ENCODE measurements at places on chromosomes 2 and 18.
A peak's percentile ranks its signal among the peaks of the same experiment; 100 is the strongest.

GRCh38 chr2:181411105-181411849 is 45.9 kb upstream of the ITGA4 start:
- DNase-seq: no peak

GRCh38 chr2:8255448-8255800 is 426.4 kb upstream of the ID2 start:
- DNase-seq: no peak

- DNase-seq: no peak
Observed at GRCh38 chr2:105521616-105522015, 122.8 kb upstream of the FHL2 start.

- no peak for DNase-seq
Observed at GRCh38 chr2:185274718-185275484, 463.7 kb upstream of the FSIP2 start.

- no peak for DNase-seq
Observed at GRCh38 chr2:109331896-109332848, 203.2 kb downstream of the SH3RF3 start.

- no peak for DNase-seq
Observed at GRCh38 chr18:35426786-35427185, 49.6 kb upstream of the ZNF396 start.

GRCh38 chr2:23387221-23387550 is 2.2 kb downstream of the KLHL29 start:
- DNase-seq: no peak

- DNase-seq: no peak
Observed at GRCh38 chr2:74806920-74807319, 27.0 kb upstream of the HK2 start.

DNA sequence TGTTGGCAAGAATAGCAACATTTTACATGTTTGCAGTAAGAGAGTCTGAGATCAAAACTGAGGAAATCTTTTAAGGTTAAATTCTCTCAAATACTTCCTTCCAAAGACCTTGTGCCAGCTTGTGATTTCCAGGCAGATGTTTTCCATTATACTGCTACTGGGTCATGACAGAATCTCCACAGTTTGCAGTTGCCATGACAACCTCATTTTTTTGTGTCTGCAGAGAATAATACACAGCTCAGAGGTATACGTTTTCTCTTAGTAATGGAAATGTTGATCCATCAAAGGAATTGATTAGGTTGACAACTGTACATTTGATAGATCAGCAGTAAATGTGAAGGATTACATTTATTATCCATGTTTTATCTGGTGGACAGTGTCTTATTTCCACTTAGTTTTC is 29.1 kb upstream of the CSRNP3 start:
- no peak for DNase-seq

GRCh38 chr2:134227666-134228065 is 26.2 kb upstream of the MGAT5 start:
- DNase-seq: no peak

DNA sequence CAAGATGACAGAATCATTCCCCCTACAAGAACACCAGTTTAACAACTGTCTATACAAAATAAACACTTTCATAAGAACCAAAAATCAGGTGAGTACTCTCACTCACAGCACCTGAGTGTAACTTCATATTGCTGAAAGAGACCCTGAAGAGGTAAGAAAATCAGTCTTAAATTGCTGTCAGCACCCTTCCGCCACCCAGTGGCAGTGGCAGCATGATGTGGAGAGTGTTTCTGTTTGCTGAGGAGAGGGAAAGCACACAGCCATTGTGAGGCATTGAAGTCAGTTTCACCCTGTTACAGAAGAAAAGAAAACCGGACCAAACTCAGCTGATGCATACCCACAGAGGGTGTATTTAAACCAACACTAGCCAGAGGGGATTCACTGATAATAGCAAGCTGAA is 1240.8 kb upstream of the CRIM1 start:
- DNase-seq: no peak

DNA sequence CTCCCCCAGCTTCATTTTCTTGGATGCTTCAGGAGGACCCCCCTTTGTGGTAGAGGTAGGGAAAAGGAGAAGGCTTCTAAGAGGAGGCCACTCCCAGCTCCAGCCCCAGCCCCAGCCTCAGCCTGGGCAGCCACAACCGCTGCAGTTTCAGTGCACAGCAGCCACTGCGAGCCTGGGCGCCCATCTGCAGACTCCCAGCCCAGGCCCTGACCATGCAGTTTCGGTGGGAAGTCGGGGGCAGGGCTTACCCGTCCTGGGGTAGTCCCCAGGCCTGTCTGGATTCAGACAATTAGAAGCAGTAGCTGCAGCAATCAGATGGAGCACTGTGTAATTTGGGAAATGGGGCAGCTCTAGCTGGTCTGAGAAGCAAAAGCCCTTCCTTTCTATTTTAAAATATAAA is 28.6 kb downstream of the ITM2C start:
- DNase-seq: no peak

DNA sequence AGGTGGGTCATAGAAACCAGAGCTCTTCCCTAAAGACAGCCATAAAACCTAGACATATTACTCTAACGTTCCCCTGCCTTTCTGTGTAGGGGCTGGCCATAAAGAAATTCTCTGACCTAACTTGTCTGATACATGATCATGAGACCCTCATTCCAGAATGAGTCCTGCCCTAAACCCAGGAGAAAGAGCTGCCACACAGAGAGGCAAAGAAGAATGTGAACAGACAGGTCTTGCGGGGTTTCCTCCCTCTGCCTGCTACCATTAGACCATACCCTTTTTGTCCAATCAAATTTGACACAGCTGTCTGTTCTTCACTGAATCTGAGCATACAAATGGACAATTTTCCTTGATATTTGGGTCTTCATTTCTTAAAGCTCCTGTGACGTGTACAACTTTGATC is 198.8 kb upstream of the LHCGR start:
- no peak for DNase-seq

DNA sequence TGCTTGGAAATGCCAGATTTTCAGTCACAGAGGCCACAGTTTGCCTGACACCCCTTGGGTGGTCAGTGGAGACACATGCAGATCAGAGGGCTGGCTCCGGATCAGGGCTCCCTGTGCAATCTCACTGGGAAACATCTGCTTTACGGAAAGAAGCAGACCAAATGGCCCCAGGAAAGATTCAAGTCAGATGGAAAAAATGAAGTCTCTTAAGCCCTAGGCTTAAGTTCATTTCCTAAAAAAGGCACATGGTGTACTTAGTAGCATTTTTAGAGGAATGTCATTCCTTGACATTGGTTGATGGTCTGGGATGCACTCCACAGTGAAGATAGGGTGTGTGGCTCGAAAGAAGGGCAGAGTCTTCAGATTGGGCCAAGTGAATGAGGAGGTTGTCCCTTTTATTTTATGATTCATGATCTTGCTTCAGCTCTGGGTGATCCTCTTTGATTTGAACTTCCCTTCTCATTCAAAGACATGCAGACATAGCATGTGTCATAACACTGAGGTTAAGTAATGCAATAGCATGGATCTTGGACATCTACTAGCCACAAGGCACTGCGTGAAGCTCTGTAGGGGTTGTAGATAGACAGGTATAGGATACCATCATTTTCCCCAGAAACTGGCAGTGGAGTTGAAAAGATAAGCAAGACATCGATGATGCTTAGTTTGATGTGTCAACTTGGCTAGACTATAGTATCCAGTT is 56.5 kb downstream of the KCNE4 start:
- no peak for DNase-seq

DNA sequence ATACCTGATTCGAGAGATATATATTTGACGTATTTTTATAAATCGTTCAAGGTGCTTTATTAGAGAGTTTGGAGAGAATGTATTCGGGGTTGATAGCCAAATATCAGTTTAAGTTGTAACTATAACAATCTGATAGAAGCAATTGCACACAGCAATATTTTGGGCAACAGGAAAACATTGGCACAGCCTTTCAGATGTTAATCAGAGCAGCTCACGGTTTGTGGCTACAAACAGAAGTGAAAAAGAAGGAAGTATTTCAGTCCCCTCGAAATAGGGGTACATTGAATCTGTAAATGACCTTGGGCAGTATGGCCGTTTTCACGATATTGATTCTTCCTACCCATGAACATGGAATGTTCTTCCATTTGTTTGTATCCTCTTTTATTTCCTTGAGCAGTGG is 20.6 kb downstream of the SERPINB10 start:
- DNase-seq: no peak

- DNase-seq: no peak
Observed at GRCh38 chr2:149001496-149001895, 37.0 kb upstream of the LYPD6B start.

DNA sequence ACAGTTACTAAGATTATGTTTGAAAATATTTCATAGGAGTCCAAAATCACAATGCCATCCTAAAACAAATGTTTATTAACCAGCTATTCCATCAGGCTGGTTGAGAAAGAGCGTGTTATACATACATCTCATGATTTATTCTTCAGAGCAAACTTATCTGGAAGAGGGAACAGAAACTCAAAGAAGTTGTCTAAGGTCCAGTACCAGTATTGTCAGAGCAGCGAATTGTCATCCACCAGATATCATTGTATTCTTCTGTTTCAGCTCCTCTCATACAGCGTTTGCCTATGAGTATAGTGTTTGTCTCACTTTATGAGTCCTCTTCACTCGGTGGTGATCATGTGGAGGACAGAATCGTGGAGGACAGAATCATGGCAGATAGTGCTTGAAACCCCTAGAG is 238.2 kb downstream of the OSR1 start:
- DNase-seq: no peak

- no peak for DNase-seq
Observed at GRCh38 chr2:110903548-110903947, 171.2 kb downstream of the ACOXL start.

GRCh38 chr2:219446689-219447088 is 12.0 kb downstream of the SPEG start:
- DNase-seq: no peak

GRCh38 chr2:26725521-26725820 is 32.9 kb downstream of the KCNK3 start:
- DNase-seq: no peak

- no peak for DNase-seq
Observed at GRCh38 chr2:127611076-127611925, 34.7 kb upstream of the GPR17 start.

GRCh38 chr2:226474131-226474530 is 325.5 kb downstream of the IRS1 start:
- no peak for DNase-seq

DNA sequence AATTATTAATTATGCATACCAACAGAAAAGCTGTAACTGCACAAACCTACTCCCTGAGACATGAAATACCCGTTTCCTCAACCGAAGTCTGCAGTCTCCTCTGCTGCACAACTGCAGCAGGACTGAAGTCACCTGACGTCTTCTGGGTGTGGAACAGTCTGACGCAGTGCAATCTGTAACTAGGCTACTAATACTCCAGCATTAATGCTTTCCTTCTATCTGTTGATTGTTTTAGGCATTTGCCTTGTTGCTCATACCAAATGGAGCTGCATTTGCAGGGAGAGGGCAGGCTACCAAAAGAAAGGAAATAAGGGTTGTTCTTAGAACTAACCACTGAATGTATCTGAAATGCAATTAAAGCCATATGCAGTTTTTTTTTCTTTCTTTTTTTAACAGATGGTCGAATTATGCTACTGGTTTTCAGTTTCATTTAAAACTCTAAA is 40.1 kb downstream of the RTN4 start:
- no peak for DNase-seq

GRCh38 chr18:34357944-34358580 is 133.3 kb upstream of the NOL4 start:
- no peak for DNase-seq

GRCh38 chr2:60347781-60348180 is 205.7 kb downstream of the BCL11A start:
- DNase-seq: no peak

DNA sequence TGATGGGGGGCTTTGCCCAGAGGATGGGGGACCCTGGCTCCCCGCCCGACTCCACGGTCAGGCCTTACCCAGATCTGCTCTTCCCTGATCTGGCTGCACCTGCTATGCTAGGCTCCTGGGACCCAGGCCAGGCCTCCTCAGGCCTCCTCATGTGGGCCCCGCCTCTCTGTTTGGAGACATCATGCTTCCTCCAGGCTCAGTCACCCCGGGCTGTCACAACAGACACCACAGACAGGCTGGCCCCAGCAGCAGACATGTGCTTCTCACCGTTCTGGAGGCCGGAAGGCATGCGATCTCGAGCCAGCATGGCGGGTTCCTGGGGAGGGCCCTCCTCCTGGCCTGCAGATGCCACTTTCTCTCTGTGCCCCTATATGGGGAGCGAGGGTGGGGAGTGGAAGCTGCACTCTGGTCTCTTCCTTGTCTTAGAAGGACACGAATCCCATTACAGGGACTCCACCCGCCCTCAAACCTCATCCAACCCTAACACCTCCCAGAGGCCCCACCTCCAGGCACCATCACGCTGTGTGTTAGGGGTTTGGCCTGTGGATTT is 10.8 kb upstream of the NEU4 start:
- DNase-seq: no peak

- no peak for DNase-seq
Observed at GRCh38 chr2:5886462-5886861, 194.3 kb downstream of the SOX11 start.

GRCh38 chr18:58502628-58503027 is 126.3 kb downstream of the ALPK2 start:
- DNase-seq: no peak

DNA sequence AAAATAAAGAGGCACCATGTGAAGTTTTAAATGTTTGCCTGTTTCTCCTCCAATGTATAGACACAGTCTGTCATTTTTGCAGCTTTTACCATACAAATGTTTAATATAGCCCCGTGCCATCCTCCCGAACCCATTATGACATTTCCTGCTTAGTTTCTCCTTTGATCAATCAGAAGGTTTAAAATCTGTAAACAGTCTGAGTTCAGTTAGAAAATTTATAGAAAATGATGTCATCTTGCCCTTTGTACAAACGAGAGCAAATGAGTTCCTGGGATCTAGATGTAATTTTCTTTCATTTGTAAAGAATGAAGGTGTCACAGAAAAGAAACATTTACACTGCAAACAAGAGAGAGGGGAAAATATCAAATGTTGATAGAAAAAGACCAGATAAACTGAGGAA is 62.7 kb upstream of the NFU1 start:
- no peak for DNase-seq

DNA sequence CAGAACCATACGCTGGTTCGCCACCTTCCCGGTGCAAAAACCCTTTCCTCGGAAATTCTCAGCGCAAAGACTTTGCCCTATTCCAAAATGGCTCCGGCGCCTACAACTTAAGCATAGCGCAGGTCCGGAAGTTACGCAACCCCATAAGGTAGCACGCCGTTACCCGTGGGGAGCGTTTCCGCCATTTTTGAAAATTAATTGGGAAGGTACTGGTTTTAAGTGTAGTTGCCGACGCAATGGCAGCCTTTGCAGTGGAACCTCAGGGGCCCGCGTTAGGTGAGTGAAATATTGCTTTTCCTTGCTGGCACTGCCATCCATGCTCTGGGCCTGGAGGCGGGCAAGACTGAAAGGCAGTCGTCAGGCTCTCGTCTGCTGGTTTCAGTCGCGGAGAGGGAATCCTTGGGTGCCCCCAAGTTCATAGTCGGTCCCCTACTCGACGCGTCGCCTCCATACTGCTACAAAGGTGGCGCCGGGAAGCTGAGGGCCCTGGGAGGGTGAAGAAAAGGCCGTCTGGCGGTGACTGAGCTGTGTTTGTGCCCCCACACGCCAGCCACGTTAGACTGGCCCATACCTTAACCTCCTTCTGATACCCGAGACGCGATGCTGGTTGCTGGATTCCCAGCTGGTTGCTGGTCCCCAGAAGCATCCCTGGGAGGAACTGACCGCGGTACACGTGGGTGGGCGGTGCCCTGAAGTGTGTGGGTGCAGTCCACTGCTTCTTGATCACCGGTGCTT is at the start of gene NUP35:
TSS of gene NUP35 (plus strand) at position 222 of the 735 bp plus-strand sequence. CDS start at position 237, 15 bp downstream.
- peak; percentile 74 for DNase-seq

GRCh38 chr2:18889565-18890332 is 300.4 kb upstream of the NT5C1B start:
- DNase-seq: no peak

- no peak for DNase-seq
Observed at GRCh38 chr18:14093307-14093915, 38.8 kb downstream of the ZNF519 start.

All from stimulated activated CD8-positive, alpha-beta memory T cell treated with anti-CD3 and anti-CD28 coated beads, Interleukin-15, amount 100 ng/mL, for 24 hours (primary cell).